ENCODE measurements at places on chromosomes 16 and 17. TPM values are rescaled to one million over a fixed set of nuclear protein-coding genes. Genes with fewer than 3 reads are reported as not detected.
A peak's percentile ranks its signal among the peaks of the same experiment; 100 is the strongest.

The CARD14 gene
- not detected for total RNA-seq

GRCh38 chr17:42441371-42442195, 17.1 kb upstream of the ATP6V0A1 start:
- DNase-seq = no peak

DNA sequence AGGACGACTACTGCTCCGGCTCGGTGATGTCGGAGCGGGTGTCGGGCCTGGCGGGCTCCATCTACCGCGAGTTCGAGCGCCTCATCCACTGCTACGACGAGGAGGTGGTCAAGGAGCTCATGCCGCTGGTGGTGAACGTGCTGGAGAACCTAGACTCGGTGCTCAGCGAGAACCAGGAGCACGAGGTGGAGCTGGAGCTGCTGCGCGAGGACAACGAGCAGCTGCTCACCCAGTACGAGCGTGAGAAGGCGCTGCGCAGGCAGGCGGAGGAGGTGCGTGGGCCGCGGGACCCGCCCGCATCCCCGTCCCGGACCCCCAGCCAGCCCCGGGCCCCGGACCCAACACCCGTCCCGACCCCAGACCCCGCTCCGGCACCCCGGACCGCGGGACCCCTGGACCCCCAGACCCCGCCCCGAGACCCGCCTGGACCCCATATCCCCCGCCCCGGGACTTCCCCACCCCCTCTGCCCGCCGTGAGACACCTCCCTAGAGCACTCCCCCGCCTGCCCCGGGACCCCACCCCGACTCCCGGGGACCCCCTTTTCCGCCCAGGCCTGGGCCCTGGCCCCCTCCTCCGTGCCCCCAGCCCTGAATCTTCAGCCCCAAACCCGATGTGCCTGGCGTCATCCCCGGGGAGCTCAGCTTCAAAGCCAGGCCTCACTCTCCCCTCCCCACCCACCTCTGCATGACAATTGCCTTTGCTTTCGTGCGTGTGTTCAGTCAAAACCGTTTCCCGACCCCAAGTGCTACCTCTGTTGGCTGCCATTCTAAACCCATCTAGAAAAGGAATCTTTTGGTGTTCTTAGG, 594 bp downstream of the MAPK8IP3 start:
- peak; percentile 38 for DNase-seq

- DNase-seq = no peak
Observed at GRCh38 chr16:3140603-3141427, 6.0 kb downstream of the ZNF213 start.

- DNase-seq = no peak
Observed at GRCh38 chr16:70410734-70411133, 28.2 kb downstream of the ST3GAL2 start.
